Central memory CD8-positive, alpha-beta T cell (primary cell): ENCODE measurements at places on chromosomes 16 and 17.
A peak's percentile ranks its signal among the peaks of the same experiment; 100 is the strongest.

DNA sequence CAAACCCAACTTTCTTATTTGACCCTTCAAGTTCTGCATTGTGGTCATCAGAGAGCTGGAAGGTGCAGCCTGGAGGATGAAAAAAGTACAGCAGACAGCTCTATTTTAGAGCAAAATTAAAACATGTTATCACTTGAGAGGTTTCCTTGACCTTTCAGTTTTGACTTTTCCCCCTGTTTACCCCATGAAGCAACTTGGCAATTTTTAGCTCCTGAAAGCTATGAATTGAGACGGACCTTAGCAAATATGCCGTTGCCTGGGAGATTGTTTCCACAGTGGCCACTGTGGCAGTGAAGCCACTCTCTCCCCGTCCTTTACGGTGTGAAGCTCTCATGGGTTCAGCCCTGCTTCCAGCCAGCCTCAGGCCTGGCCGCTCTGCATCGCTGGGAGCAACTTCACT, 398.6 kb downstream of the CPPED1 start:
- H3K27me3 ChIP-seq, result no peaks in the 10 kb centered on the region
- peaks cover 12% of the 10 kb centered on the region for H3K36me3 ChIP-seq
- no peaks in the 10 kb centered on the region for H3K4me1 ChIP-seq
- DNase-seq, result no peak

DNA sequence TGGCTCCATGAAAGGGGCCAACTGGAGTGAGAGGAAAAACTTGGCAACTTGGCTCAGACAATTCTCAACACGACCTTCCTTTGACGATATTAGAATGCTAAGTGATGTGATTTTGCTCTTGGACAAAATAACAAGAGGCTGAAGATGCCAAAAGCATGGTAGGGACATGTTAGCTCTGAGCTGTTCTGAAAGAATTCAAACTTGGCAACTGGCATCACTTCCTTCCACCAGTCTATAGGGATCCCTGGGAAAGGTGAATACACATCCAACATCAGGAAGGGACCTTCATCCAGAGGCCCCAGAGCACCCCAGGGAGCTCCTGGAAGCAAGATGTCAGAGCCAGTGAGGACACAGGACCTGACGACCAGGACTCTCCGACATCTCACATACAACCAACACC, 4.3 kb downstream of the KRT37 start:
- peak overlapping the region; percentile 62 for H3K27ac ChIP-seq
- H3K27me3 ChIP-seq, result peaks cover 29% of the 10 kb centered on the region
- H3K4me3 ChIP-seq, result no peak overlapping the region

GRCh38 chr17:8016632-8017424, 14.4 kb downstream of the GUCY2D start:
- peaks cover 75% of the 10 kb centered on the region for H3K27me3 ChIP-seq
- H3K27ac ChIP-seq, result no peak overlapping the region
- H3K36me3 ChIP-seq, result no peaks in the 10 kb centered on the region
- peaks cover 12% of the 10 kb centered on the region for H3K4me1 ChIP-seq

- H3K27me3 ChIP-seq, result no peaks in the 10 kb centered on the region
- peak; percentile 19 for DNase-seq
Measured at GRCh38 chr16:3716831-3717234, 491 bp downstream of the TRAP1 start.

DNA sequence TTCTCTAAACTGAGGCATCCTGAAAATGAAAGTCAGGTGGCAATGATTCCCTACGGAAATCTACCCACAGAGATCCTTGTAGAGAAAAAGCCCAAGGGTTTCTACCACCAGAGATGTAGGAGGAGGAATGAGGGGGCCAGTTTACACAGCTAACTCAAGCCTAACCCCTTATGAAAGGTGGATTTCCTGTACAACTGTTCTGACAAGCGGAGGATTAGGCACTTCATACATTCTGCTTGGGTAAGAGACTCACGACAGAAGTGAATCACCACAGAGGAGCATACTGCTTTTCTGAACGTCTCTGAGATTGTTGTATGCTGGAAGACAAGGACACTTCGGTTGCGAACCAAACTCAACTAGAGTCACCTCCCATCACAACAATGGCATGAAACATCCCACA, 72.7 kb downstream of the SMG6 start:
- H3K36me3 ChIP-seq, result peaks cover 9% of the 10 kb centered on the region
- H3K27me3 ChIP-seq, result no peaks in the 10 kb centered on the region
- DNase-seq, result no peak
- H3K4me3 ChIP-seq, result no peak overlapping the region

DNA sequence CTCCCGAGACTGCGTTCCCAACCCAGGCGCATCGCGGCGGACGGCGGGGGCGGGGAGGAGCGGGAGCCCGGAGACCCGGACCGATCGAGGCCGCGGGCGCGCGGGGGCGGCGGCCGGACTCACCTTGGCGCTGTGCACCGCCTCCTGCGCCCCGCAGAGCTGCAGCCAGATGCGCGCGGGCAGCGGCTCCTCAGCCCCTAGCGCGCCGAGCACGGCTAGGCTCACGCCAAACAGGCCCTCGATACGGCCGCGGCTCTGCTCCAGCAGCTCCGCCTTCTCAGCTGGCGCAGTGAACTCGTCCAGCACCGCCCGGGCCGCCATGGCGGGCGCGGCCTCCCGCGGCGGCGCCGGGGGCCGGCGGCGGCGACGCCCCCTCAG, 339 bp downstream of the N4BP1 start:
- peaks cover 38% of the 10 kb centered on the region for H3K4me1 ChIP-seq
- H3K4me3 ChIP-seq, result no peak overlapping the region
- H3K27me3 ChIP-seq, result no peaks in the 10 kb centered on the region
- H3K27ac ChIP-seq, result no peak overlapping the region
- peaks cover 40% of the 10 kb centered on the region for H3K36me3 ChIP-seq
